ENCODE measurements at places on chromosomes 3 and 15. TPM values are rescaled to one million over a fixed set of nuclear protein-coding genes. Genes with fewer than 3 reads are reported as not detected.

CLDN1 gene
- total RNA-seq: not detected

GOLGA6A gene
- 0.08 TPM for total RNA-seq

ST8SIA2 gene
- total RNA-seq: not detected

METTL6 gene
- 17.0 TPM for total RNA-seq

BCL2A1 gene
- 28.3 TPM for total RNA-seq

ATP13A5 gene
- total RNA-seq: not detected

MUC13 gene
- total RNA-seq: not detected

RGMA gene
- total RNA-seq: 0.23 TPM

ERICH6 gene
- total RNA-seq: 0.48 TPM

NPAP1 gene
- not detected for total RNA-seq

FEM1B gene
- total RNA-seq: 41.2 TPM

DALRD3 gene
- total RNA-seq: 22.4 TPM

GHRL gene
- 0.53 TPM for total RNA-seq

ARGFX gene
- not detected for total RNA-seq

ASB14 gene
- not detected for total RNA-seq

ECE2 gene
- total RNA-seq: not detected

CSPG5 gene
- total RNA-seq: 0.58 TPM

DPP8 gene
- 37.2 TPM for total RNA-seq

GOLGA8G gene
- total RNA-seq: not detected

CCNL1 gene
- total RNA-seq: 248 TPM
